ENCODE measurements at places on chromosomes 5 and 9.
A peak's percentile ranks its signal among the peaks of the same experiment; 100 is the strongest.

DNA sequence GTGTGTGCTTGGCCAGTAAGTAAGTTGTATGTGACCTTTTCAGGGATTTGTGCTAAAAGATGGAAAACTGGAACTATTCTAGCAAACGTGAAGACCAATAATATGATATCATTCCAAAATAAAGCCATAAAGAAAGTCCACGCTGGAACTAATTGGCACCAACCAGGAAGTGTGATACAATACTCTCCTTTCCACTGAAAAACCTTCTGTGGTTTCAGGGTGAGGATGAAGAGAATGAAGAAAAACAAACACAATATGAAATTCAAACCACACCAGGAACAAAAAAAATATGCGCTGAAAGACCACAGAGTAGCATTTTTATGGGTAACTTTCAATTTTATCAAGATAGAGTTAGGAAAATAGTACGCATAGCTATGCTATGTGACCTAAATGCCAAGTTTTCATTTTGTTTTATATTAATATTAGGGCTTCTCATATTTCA lies 105.8 kb downstream of the EFNA5 start:
- DNase-seq: no peak

DNA sequence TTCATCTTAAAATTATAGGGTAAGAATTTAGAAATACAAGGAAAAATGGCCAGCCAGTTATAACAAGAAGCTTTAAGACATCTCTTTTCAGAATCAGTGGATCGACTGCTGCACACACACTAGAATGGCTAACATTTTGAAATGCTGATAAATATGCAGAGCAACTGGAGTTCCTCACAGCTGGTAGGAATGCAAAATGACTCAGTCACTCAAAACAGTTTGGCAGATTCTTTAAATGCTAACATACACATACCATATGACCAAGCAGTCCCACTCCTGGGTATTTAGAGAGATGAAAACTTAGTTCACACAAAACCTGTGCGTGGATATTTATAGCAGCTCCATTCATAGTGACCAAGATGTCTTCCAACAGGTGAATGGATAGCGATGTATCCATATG lies 23.2 kb upstream of the PSAT1 start:
- DNase-seq: no peak

- no peak for DNase-seq
Observed at GRCh38 chr9:113896713-113897112, 20.6 kb downstream of the ZNF618 start.

GRCh38 chr9:95008151-95008771 lies 281.8 kb downstream of the AOPEP start:
- DNase-seq: peak; percentile 45

DNA sequence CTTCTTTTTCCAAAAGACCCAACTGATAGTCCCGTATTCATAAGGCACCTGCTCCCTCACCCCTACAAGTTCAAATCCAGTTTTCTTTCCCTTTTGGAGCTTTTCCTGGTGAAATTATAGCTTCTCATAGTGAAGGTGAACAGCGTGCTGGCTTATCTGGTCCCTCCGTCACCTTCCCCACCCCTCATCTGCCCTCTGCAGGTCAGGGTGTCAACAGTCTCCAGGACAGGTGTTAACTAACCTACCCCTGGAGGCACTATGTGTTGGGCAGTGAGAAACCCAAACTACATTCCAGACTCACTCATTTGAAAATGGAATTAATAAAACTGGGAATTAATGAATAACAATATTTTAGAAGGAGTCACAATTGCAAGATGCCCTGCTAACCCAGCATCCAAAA lies 109.0 kb upstream of the TAS2R1 start:
- no peak for DNase-seq

DNA sequence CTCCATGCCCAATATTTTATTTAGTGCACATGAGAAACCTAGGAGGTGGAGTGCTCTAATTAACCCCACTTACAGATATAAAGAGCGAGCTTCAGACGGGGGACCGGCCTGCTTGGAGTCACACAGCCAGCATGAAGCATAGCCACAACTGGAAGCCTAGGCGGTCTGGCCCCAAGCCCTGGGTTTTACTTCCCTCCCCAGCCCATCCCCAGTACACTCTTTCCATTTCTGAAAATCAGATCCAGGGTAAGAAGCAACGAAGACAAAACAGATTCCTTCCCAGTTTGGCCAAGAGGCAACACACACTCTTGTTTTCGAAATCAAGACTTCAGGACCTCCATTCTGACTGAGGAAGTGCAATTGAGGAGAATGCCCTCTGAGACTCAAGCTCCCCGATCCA lies 27.1 kb downstream of the KCNMB1 start:
- DNase-seq: no peak

GRCh38 chr5:164370841-164371240 lies 865.4 kb downstream of the MAT2B start:
- DNase-seq: no peak

DNA sequence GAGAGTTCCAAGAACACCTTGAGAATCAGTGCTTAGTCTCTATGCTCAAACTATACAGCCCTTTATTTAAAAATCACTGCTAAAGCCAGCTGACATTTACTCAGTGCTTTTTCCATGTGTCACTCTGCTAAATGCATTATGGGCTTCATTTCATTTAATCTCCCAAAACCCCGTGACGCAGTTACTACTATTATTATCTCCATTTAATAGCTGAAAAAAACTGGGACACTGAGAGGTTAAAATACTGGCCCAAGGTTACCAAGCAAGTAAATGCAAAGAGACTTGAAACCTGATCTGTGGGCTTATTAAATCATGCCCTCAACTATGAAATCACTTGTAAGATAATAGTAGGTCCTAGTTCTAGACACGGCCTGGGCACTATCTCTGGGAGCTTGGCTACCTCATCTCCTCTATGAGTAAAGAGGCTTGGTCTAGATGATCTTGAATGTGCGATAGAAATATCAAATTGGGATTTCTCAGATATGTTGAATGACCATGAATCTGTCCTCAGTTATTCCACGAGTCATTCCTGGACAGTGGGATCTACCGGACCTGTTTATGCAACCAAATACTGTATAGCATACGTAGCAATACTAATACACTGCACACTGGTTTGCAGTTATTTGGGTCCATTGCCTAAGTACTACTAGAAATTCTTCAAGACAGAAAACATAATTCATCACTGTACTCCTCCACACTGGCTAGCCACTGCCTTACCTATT lies 32.3 kb downstream of the MARCHF11 start:
- no peak for DNase-seq

- DNase-seq: no peak
Observed at GRCh38 chr5:147084702-147085101, 150.1 kb upstream of the STK32A start.

GRCh38 chr5:94812232-94812631 lies 193.8 kb downstream of the SLF1 start:
- no peak for DNase-seq

GRCh38 chr9:131180454-131180853 lies 55.1 kb downstream of the NUP214 start:
- no peak for DNase-seq

- DNase-seq: no peak
Observed at GRCh38 chr5:67005737-67006499, 190.7 kb downstream of the CD180 start.

DNA sequence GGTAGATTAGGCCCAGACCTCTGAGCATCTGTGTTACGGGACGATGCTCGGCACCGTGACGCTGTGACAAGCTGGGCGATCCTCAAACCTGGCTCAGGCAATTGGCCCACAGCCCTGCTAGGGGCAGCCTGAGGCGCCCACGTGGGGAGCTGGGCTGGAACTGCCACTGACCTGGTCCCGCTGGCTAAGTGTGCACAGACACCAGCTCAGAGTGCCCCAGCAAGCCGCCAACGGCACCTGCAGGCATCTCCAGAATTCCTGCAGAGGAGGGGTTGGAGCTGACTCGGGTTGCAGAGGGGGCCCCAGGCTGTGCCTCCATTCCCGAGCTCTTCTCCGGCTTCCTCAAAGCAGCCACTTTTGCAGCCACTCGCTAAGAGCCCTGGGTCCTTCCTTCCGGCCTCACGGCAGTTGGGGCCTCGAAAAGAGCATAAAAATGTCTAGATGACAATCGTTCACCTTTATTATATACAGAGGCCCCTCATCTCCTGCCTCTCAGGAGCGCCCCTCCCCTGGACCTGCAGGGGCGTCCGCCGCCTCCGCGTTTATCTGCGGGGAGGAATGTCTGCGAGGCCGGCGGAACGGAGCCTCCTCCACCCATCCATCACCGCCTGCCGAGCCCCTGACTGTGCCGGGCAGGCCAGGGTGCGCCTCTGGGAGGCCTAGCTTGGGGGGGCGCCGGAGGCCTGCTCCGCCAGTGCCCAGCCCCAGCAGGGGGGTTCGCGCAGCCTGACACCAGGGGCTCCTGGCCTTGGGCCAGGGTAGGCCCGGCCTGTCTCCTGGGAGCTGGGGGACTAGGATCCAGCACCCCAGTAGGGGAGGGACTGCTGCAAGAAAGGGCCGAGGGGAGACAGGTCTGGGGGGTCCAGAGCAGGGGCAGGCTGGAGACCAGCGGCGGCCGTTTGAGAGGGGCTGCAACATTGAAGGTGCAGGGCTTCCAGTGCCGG lies 144.9 kb downstream of the BARX1 start:
- no peak for DNase-seq

GRCh38 chr9:17942498-17942897 lies 363.6 kb downstream of the SH3GL2 start:
- no peak for DNase-seq

DNA sequence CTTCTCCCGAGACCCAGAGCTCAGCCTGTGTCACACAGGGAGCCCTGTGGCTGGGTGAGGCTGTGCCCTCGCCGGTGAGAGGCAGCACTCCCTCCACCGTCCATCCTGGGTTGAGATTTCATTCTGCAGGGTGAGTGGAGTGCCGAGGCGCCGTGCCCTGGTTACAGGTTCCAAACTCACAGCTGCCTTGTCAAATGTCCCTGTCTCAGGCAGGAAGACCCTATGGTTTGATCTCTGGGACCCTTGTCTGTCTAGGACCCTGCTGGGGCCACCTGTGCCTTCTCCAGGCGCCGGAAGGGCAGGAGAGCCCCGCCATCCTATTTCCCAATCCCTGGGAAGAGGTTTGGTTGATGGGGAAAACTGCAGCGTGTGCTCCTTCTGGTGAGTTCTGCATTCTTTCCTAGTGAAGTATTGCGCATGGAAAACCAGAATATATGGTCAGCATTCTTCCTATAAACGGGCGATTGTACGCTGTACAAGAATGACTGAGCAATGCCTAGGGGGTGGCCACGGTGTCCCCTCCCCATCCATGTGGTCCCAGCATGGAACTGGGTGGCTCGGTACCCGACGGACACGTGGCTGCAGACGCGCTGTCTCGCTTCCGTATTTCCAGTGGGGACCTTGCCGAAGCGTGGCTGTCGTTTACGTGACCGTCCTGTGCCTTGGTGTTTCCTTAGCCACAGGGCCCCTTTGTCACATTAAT lies 95.9 kb upstream of the COL5A1 start:
- no peak for DNase-seq

- DNase-seq: peak; percentile 6
Observed at GRCh38 chr5:684751-685216, 8.4 kb downstream of the TPPP start.

GRCh38 chr9:37324261-37324683 lies 98.2 kb upstream of the GRHPR start:
- no peak for DNase-seq

DNA sequence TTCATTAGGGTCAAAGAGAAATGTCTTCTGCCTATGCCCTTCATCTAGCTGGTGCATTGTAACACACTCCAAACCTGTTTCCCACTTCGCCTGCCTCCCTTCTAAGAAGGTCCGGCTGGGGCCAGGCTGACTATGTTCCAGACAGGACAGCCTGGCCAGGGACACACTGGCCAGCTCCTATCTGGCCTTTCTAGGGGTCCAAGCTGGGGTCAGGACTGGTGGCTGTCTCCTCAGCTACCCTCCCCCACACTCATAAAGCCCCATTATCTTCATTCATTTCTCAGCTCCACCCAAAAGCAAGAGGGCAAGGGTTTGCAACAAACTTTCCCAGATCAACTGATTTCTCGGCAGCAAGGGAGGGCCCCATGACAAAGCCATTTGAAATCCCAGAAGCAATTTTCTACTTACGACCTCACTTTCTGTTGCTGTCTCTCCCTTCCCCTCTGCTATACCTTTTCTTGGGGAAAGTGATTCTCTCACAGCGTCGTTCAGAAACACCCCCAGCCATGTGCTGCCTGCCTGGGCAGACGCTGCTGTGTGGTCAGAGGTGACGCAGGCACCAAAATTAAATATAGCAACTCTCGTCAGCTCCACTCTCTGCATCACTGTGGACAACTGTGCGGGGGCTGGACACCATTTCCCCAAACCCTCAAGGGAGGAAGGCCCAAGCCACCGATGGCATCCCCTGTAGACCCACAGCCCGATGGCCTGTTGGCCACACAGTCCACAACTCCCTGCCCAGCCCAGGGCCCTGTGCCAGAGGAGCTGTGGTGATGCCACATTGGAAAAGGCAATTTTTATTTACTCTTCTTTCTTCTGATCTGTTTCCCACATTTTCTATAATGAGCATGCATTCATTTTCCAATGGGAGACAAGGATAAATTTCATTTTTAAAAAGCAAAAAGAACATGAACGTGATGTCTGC lies 6.1 kb downstream of the IL13 start:
- no peak for DNase-seq

- DNase-seq: no peak
Observed at GRCh38 chr5:128196791-128197190, 113.2 kb downstream of the SLC12A2 start.

- no peak for DNase-seq
Observed at GRCh38 chr5:152542741-152543140, 137.7 kb upstream of the NMUR2 start.

DNA sequence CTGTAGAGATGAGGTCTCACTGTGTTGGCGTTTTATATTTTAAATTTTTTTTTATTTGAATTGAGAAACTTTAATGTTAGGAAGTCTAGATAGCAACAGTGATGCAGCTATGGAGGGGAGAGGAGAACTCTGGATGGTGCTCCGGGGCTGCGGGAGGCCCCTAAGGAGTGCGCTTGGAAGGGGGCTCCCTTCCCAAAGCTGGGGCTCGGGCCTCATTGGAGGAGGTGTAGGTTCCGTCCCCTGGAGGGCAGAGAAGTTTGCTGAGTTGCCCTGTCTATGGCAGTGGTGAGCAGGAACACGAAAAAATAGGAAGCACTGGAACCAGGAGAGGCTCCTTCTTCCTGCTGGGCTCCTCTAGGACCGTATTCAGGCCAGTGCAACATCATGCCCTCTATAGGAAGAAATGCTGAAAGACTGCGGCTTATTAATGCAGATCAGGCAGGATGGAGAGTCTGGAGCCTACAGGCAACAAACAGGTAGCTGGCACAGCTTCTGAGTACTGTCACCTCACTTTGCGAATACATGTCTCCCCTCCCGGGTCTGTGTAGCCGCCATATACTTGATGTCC lies 16.1 kb downstream of the AHRR start:
- no peak for DNase-seq

DNA sequence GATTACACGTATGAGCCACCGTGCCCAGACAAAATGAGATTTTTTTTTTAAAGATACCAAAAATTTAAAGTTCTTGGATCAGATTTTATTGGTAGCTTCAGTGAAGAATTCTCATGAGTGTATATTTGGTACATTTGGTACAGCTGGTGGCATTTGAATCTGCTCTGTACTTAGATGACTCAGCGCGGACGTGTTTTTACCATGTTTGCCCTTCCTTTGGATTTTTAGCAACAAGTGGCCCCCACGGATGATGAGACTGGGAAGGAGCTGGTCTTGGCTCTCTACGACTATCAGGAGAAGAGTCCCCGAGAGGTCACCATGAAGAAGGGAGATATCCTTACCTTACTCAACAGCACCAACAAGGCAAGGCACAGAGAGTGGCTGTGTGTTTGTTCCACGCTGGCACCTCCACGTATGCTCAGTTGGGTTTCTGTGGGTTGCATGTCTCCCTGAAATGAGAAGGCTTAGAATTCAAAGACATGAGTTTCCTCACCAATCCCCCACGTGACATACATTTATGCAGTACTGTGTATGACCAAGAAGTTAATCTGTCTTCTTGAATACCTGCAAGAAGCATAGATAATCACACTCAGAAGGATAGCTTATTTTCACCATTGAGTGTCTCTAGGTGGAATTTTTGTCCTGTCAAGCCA lies 36.3 kb downstream of the SPTAN1 start:
- DNase-seq: no peak

Measured in uterus (tissue), 4 donors.